SK-N-SH treated with all-trans-retinoic acid at 6 μM for 48 hours (cell line): ENCODE measurements at places on chromosomes 1 and 21.

- ATAC-seq: no peak
These were observed 4.2 kb downstream of the CLIC6 start for GRCh38 chr21:34673006-34673405.

DNA sequence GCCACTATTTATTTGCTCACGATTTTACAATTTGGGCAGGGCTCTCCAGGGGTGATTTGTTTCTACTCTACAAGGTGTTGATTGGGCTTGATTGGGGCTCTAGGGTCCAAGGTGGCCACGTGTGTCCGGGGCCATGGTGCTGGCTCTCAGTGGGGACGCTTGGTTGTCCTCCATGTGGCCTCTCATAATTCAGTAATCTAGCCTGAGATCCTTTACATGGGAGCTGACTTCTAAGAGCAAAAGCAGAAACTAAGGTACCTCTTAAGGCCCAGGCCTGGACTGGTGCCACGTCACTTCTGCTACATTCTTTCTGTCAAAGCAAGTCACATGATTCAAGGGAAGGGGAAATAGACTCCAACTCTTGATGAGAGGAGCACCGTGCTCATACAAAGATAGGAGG lies 8.1 kb upstream of the PSRC1 start:
- ATAC-seq: no peak

DNA sequence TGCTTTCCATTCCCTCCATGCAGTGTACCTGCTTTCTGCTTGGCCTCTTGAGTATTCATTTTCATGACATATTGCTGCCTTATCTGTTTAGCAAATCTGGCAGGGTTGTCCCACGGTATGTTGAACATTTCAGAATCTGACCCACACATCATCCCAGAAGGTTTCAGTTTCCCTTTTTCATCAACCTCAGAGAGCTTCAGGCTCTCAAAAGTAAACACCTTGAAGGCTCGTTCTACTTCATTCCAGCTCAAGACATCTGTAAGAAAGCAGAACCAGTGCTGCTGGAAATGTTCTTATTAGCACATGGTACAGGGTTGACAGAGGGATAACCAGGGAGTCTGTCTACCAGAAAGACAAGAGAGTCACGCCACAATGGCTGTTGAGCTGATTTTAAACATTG lies 103.6 kb downstream of the SPAG17 start:
- ATAC-seq: no peak

DNA sequence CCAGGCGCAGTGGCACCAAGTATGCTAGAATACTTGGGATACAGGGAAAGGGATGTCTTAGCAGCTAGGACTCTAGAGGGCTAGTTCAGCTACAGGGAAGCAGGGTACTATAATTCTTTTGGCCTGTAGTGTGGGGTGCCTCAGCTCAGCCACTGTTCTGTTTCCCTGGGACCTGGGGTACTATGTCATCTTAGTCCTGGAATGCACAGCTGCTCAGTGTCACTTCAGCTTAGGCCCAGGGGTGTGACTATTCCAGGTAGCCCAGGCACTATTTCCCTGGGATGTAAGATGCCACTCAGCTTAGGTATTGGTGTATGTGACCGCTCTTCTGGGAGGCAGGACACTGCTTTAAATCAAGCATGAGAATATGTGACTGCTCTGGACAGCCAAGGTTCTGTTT lies 34.1 kb downstream of the RGSL1 start:
- ATAC-seq: no peak

GRCh38 chr1:71311376-71311775 lies 230.5 kb upstream of the ZRANB2 start:
- no peak for ATAC-seq
